Muscle of arm (tissue), 14 donors: ENCODE measurements at places on chromosomes 12 and 14. TPM values are rescaled to one million over a fixed set of nuclear protein-coding genes. Genes with fewer than 3 reads are reported as not detected.
A peak's percentile ranks its signal among the peaks of the same experiment; 100 is the strongest.

GRCh38 chr12:88996200-88996788, 356.0 kb downstream of the DUSP6 start:
- peak; percentile 4 for DNase-seq

DNA sequence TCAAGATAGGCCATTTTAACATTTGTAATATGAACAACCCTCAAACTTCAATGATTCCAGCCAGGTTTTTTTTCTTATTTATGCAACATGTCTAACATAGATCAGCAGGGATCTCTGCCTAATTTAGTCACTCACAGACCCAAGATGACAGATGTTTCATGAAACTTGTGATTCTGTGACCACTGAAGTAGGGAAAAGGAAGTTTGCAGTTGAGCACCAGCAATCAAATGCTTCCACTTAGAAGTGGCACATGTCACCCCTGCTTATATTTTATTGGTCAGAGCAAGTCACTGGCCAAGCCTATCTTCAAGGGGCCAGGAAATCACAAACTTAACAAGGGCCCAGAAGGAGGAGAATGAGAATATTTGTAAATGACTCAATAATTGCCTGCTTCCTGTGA, 150.6 kb downstream of the BCAT1 start:
- DNase-seq: no peak

- DNase-seq: no peak
Observed at GRCh38 chr14:94320243-94320642, 2.9 kb downstream of the SERPINA6 start.

DNA sequence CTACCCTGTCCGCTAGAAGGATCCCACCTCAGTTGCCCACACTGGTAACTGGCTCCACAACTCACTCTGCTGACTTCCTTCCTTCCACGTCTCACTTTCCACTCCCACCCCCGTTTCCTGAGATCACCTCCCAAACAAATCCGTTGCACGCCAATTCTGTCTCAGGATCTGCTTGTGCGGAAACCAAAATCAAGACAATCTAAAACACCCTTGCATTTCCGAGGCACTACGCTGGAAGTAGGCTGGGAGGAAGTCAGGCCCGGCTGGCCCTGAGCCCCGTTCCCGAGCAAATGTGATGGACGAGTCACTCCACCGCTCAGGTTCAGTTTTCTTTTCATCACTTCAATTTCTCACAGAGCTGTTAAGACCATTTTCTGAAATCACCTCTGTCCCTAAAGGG, 23.1 kb downstream of the ABCB9 start:
- DNase-seq: no peak

Gene ACTR10
- polyA plus RNA-seq: 79.1 TPM

- peak; percentile 15 for DNase-seq
Observed at GRCh38 chr14:21734457-21735074, 60.9 kb upstream of the OR4E1 start.

GRCh38 chr12:88247241-88247643, 105.1 kb downstream of the TMTC3 start:
- DNase-seq: no peak

Gene HNF1A
- not detected for polyA plus RNA-seq

Gene SIX4
- 32.1 TPM for polyA plus RNA-seq

GRCh38 chr12:6437586-6437985, 7.2 kb upstream of the CD27 start:
- no peak for DNase-seq

- DNase-seq: no peak
Observed at GRCh38 chr12:33180918-33181317, 258.7 kb downstream of the SYT10 start.

- no peak for DNase-seq
Observed at GRCh38 chr12:45257185-45257930, 41.5 kb downstream of the ANO6 start.
